A673 (cell line): ENCODE measurements at places on chromosomes 2 and 18. TPM values are rescaled to one million over a fixed set of nuclear protein-coding genes. Genes with fewer than 3 reads are reported as not detected.

Gene NRP2
- 4.0 and 7.7 TPM in 2 replicates for total RNA-seq

Gene MYL1
- not detected in 2 replicates for total RNA-seq

Gene CNTNAP5
- total RNA-seq = not detected in 2 replicates

Gene FHOD3
- total RNA-seq = 0.26 and 0.34 TPM in 2 replicates

Gene AMER3
- not detected in 2 replicates for total RNA-seq

Gene ALKAL2
- not detected in 2 replicates for total RNA-seq

Gene PROKR1
- total RNA-seq = 15.7 and 19.6 TPM in 2 replicates

Gene GCG
- not detected in 2 replicates for total RNA-seq

Gene REG3G
- total RNA-seq = not detected in 2 replicates

Gene UGT1A4
- 0.11 TPM in 1 of 2 replicates, not detected in the other for total RNA-seq

Gene BARD1
- total RNA-seq = 29.7 and 32.8 TPM in 2 replicates

Gene GAREM1
- 8.4 and 9.5 TPM in 2 replicates for total RNA-seq

Gene CCL20
- not detected in 2 replicates for total RNA-seq

Gene CHRND
- total RNA-seq = not detected in 2 replicates

Gene LOXL3
- 0.88 and 1.9 TPM in 2 replicates for total RNA-seq

Gene TRIB2
- total RNA-seq = 92.3 and 100.0 TPM in 2 replicates

Gene FAM237A
- not detected in 2 replicates for total RNA-seq

Gene SPP2
- not detected in 2 replicates for total RNA-seq

Gene ZCCHC2
- total RNA-seq = 11.5 and 12.3 TPM in 2 replicates

Gene CCDC148
- total RNA-seq = 0.90 and 0.92 TPM in 2 replicates

Gene MYCN
- total RNA-seq = 2.8 and 3.4 TPM in 2 replicates

Gene HOXD8
- total RNA-seq = 56.8 and 61.9 TPM in 2 replicates

Gene DNAJC10
- 101 and 106 TPM in 2 replicates for total RNA-seq
